ENCODE measurements at places on chromosomes 12 and 14.

DNA sequence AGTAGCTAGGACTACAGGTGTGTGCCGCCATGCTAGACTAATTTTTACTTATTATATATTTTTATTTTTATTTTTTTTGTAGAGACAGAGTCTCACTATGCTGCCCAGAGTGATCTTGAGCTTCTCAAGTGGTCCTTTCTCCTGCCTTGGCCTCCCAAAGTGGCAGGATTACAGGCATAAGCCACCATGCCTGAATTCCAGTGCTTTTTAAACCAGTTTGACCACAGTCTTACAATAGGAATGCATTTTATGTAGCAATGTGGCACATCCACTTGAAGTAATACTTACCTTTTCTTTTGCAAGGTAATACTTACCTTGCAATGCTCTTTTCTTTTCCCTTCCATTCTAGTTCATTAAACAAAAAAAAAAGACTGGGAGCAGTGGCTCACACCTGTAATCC is 38.0 kb upstream of the CPM start:
- no peak for ATAC-seq

GRCh38 chr12:4006743-4007142 is 133.5 kb upstream of the PARP11 start:
- ATAC-seq: no peak

- peak; percentile 91 for ATAC-seq
Measured at GRCh38 chr14:55123101-55123500, 6.0 kb upstream of the LGALS3 start.

GRCh38 chr12:14153803-14154202 is 172.4 kb upstream of the GRIN2B start:
- no peak for ATAC-seq

- no peak for ATAC-seq
Measured at GRCh38 chr12:2924019-2924418, 33.3 kb downstream of the TULP3 start.

DNA sequence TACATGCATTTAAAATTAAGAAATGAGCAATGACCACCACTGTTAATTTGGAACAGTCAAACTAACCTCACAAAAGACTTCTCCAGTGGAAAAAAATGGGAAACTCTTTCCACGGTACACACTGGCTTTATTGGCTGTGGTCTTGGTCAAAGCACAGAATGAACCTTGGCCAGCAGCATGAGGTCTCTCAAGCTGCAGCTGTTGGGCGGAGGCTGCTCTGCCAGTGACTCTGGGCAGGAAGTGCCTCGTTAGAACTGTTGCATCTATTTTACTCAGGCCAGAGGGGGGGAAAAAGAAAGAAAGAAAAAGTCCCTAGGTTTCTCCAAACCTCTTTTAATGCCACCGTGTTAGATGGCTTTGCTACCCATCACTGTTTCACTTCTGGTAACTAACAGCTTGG is 279.8 kb upstream of the DIO2 start:
- ATAC-seq: no peak

GRCh38 chr12:60070552-60070951 is 474.7 kb downstream of the SLC16A7 start:
- no peak for ATAC-seq

DNA sequence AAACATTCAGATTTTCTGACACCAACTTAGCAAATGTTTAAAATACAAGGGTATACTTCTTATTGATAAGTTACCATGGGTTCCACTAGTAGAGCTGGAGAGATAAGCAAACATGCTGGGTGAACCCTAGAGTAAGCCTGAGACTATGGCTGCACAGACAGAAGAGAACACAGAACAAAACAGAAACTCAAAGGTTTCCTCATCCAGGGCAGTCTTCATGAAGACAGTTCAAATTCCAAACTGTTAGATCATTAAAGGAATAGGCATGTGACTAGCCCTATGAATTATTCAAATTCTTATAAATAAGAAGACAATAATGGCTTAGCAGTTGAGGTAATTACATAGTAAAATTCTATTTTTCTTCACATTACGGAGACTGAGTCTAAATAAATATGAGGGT is 28.1 kb downstream of the BTBD7 start:
- no peak for ATAC-seq

DNA sequence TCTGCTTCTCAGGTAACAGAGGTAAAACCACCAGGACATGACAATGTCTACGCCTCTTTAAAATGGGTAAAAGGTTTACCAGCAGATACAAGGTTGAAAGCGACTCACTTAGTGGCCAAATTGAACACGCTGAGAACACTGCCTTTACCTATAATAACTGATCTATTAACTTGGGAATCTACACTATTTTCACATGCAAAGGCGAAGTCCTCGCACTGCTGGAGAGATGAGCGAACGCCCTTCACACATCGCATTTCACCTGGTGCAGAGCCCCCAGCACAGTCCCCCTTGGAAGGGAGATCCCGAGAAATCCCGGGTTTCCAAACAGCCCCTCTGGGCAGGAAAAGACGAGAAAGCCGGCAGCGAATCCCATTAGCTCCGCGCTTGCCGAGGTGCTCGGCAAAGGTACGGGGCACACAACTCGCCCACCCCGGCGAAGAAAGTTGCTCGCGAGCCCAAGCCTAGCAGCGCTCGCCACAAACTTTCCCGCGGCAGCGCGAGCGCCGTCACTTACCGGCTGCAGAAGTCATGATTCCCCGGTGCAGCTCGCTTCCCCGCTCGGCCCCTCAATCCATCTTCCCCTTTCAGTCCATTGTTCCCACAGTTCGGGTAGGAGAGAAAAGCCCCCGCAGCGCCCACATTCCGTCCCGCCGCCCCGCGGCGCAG is 423 bp downstream of the FGD6 start:
- ATAC-seq: peak; percentile 10

GRCh38 chr12:117380083-117380482 is 18.7 kb upstream of the NOS1 start:
- ATAC-seq: no peak

GRCh38 chr12:64992641-64993040 is 128.5 kb downstream of the WIF1 start:
- ATAC-seq: no peak

GRCh38 chr12:54565310-54565985 is 16.0 kb downstream of the PDE1B start:
- ATAC-seq: peak; percentile 80

DNA sequence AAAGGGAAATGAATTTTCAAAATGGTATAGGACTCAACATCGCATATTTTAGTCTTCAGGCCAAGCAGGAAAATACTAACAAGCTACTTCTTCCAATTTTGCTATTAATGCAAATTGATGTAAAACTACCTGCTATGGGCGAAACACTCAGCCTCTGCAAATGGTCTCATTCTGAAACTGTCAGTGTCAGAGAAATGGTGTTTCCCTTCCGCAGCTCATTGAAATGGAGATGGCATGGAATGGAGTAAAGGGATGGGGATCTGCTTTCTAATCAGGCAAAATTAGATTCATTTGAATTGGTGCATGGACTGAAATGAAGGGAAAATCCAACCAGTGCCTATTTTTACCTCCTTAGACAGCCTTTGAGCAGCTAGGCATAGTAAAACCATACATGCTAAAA is 80.4 kb upstream of the EEA1 start:
- ATAC-seq: peak; percentile 77

GRCh38 chr14:58744801-58745394 is 107.1 kb downstream of the DACT1 start:
- ATAC-seq: no peak

GRCh38 chr12:81811061-81811777 is 52.1 kb upstream of the PPFIA2 start:
- ATAC-seq: no peak

GRCh38 chr12:132413931-132414588 is 75.9 kb upstream of the FBRSL1 start:
- peak; percentile 51 for ATAC-seq

DNA sequence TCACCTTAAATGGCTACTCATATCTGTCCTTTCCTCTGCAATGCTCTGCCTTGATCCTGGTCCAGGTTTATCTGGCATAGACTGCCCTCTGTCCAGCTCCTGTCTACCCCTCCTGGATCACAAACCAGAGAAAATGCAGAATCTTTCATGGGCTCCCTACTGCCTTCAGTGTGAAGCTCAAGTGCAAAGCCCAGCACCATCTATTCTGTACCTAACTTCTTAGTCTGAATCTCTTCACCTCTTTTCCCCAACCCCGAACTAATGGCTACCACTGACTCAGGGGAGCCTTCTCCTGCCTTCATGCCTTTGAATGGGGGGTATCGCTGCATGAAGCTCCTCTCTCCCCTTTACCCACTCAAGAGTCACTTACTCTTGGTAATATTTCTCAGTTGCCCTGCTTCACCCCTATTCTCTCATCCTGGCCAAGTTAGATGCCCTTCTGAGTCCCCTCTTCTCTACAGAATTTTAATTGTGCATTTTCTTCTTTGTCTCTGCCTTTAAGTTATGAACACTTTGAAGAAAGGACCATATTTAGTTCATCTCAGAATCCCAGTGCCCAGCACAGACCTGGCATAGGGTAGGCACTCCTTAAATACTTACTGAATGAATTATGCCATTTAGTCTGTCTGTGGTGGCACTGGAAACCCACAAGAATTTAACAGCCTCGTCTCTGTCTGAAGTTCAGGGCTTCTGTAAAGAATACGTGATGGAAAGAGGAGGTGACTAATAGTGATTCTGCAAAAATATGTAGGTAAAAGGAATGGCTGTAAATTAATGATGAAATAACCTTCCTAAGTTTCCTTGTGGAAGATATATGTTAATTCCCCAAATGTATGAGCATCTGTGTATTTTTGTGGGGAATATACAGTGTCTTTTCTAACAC is 191.3 kb upstream of the AMIGO2 start:
- ATAC-seq: no peak

- no peak for ATAC-seq
Measured at GRCh38 chr14:103946975-103947374, 4.6 kb upstream of the RD3L start.

GRCh38 chr14:67331368-67332125 is 28.1 kb downstream of the ATP6V1D start:
- ATAC-seq: peak; percentile 99

- peak; percentile 77 for ATAC-seq
Measured at GRCh38 chr14:26281280-26281998, 316.4 kb downstream of the NOVA1 start.

GRCh38 chr12:105706321-105706972 is 376.0 kb downstream of the C12orf75 start:
- ATAC-seq: no peak

GRCh38 chr14:20751963-20752562 is 6.4 kb downstream of the EDDM3A start:
- no peak for ATAC-seq
